Memory B cell (primary cell): ENCODE measurements at places on chromosomes 5 and 9.

- DNase-seq: peak; percentile 91
Measured at GRCh38 chr9:125407974-125408900, 146.6 kb downstream of the GAPVD1 start.

DNA sequence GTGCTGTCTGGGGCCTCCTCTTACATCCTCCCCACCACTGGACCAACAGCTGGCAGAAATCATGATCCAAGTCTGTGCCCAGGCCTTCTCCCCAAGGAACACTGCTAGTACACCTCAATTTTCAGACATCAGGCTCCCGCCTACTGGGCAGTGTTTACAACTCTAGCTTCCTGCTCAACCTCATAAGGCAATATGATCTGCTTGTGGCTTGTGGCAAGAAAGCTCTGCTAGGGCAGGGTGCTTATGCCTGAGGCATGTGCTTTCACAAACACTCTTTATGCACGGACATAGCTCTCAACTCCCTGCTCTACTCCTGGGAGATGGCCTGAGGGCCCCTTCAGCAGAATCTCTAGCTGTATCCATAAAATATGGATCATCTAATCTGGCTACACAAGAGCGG lies 32.5 kb downstream of the SH3TC2 start:
- no peak for DNase-seq

DNA sequence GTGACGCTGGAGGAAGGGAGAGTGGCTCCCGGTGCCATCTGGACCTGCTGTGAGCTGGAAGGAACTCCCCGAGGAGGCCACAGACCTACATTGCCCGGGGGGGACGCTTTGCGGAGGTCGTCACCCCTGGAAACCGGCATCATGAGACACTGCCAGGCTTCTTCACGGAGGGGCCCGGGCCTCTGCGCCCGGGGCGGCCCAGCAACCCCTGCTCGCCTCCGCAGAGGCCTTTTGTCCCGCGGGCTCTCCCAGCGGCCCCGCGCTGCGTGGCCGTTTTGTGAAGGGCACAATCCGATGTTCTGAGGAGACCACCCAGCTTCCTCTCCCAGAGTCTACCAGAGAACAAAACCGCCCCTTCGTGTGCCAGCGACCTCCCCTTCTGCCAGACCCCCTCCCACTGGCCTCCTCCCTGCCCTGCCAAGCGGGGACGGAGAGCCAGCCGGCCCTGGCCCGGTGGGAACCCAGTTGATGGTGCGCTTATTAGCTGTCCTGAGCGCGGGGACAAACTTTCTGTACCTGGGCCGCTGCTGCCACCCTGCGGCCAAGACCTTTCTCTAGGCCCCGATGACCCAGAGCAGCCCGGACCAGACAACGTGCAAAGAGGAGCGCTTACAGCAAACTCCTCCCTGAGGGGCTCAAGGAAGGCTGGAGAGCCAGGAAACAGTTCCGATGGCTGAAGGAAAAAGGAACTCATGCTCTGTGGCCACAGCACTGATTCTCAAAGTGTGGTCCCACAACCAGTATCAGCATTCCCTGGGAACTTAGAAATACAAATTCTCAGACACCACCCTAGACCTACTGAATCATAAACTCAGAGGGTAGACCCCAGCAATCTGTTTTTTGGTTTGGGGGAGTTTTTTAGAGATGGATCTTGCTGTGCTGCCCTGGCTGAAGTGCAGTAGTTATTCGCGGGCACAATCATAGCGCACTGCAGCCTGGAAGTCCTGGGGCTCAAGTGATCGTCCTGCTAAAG lies 86.7 kb downstream of the SLC1A3 start:
- peak; percentile 25 for DNase-seq

DNA sequence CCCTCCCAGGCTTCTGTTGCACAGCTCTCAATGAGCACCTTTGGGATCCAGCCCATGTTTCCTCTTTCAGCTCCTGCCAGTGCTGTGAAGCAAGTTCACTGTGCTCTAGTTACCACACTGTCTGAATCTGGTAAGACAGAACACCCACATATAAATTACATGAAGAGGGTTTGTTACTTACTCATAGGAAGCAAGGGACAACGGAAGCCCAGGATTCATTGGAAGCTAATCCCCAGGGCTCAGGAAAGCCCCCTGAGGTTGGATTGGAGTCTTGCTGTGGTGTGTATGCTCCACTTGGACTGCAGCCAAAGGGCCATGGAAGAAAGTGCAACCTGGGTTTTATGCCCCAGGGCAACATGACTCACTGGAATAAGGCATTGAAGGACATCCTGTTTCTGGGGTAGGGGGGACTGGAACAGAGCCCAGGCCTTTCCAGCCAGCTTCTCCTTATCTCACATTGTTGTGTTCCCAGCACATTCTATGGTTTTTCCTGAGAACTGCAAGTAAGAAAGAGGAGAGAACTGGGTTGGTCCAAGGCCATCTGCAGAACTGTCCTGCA lies 15.6 kb upstream of the CLK4 start:
- no peak for DNase-seq

DNA sequence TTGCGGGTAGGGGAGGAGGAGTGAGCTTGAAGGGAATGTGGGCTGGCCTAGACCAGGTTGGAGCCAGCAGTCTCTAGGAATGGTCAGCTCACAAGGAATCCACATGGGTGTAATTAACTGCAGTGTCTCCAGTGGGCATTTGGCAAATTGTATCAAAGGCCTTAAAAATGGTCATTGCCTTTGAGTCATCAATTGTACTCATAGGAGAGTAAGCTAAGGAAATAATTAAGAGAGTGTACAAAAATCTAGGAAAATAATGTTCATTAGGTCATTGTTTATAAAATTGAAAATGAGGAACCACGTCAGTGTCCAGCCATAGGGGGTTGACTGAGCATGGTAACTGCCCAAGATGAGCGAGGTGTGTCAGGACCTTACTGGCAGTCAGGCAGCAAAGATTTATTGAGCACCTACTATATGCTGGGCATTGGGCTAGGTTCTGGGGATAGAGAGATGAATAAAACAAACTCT lies 29.8 kb upstream of the RPL26L1 start:
- DNase-seq: no peak

DNA sequence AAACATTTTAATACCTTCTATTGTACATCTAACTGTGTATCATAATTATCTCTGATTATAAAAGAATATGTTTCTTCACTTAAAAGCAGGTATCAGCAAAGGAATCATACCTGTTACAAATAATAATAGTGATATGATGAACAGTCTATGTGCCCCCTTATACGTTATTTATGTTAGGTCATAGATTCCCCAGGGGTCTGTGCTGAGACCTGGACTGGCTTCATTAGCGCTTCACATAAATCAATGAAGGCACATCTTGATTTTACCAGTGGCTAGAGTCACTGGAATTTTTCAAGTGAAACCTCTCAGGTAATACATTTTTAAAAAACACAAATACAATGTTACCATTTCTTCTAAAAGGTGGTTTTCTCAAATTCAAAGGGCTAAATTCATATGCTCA lies 275.2 kb downstream of the BNC2 start:
- no peak for DNase-seq

- no peak for DNase-seq
Measured at GRCh38 chr5:84597904-84598303, 213.2 kb upstream of the EDIL3 start.

DNA sequence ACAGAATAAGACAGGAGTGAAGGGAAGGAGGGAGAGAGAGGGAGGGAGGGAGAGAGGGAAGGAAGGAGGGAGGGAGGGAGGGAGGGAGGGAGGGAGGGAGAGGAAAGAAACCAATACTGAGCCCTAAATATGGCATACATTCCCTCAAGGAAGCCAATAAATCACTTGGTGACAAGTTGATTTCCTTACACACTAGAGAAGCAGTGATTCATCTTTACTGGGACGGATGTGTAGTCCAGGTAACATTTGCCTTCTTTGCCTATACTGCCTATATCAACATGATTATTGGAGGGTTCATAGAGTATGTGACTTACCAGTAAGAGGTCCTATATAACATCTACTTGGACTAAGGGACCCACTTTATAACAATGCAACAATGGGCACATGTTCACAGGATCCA lies 83.2 kb downstream of the TRIM36 start:
- DNase-seq: no peak

DNA sequence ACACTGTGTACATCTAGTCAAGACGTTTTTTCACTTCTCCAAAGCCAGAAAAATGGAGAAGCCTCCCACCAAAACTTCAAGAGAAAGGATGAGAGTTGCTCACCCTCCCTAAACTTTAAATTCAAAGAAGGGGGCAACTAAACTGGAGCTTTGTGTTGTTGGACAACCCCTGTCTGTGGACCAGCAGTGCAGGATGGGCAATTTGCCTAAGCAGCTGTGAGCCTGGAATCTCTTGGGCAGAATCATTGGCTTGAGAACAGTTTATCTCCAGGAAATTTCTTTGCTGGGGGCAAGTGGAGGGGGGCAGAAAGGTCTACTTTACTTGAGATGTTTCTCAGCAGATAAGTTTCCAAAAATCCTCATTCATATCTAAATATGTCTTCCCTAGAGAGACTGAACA lies 151.8 kb downstream of the MUSK start:
- no peak for DNase-seq
